ENCODE measurements at places on chromosomes 12 and 14.

- no peak for DNase-seq
These were observed 5.3 kb upstream of the PSMD9 start for GRCh38 chr12:121883315-121883660.

DNA sequence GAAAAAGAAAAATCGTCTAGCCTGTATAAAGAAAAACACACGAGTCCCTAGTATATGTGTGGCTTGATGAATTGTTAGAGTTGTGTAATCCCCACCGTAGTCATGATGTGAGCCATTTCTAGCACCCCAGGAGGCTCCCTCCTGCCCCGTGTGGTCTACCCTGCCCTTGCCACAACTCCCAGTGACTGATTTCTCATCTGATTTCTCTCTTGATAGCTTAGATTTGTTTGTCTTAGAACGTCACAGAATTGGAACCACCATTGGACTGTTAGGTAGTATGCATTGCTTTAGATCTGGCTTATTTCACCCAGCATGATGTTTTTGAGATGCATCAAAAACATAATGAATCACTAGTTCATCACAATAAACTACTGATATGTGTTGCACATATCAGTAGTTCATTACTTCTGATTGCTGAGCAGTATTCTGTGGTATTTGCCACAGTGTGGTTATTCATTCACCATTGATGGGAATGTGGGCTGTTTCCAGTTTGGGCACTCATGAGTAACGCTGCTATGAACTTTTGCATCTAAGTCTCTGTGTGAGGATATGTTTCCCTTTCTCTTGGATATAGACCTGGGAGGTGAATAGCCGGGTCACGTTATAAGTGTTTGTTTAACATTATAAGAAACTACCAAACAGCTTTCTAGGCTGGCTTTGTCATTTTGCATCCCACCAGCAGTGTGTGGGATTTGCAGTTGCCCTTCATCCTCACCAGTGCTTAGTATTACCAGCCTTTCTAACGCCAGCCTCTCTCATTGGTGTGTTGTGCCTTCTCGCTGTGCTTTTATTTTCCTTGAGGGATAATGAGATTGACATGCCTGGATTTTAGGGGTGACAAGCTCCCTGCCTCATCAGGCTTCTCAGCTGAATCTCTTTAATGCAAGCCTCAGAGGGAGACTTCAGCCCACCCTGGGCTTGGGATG, 31.9 kb upstream of the NCOR2 start:
- DNase-seq, result peak; percentile 58

DNA sequence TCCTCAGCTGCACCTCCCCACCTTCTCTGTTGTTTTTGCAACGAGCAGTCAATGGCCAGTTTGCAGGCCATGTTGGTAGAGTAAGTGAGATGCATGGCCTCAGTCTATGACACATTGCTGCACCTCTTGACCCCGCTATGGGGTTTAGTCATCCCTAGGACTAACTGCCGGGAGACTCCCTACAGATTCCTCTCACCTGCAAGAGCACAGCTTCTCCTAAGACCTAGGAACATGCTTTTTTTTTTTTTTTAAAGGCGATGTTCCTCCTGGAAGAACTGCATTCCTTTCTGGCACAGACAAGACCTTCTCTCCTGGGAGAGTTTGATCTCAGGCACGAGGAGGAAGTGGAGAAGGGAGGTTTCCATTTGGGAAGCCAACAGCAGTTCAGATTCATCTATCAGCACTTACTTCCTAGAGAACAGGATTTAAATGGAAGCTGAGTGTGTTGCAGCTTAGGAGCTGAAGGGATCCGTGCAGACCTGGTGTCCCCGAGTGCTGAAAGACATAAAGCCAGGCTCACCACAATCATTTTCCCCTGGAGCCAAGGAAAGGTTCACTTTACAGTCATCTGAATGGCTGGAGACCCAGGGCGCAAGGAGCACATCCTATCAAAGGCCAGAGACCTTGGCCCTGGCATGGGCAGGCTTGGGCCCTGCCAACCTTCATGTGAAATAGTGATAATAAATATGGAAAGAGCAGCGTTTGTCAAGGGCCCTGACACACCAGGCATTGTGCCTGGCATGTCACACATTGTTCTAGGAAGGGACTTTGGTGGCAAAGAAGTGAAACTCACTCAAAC, 104.1 kb downstream of the LGMN start:
- DNase-seq, result no peak

GRCh38 chr14:104913435-104913834, 11.2 kb upstream of the PLD4 start:
- no peak for DNase-seq

- no peak for DNase-seq
These were observed 17.9 kb downstream of the PACS2 start for GRCh38 chr14:105332350-105332874.

- DNase-seq, result no peak
These were observed 249.1 kb upstream of the FAR2 start for GRCh38 chr12:28899951-28900350.

DNA sequence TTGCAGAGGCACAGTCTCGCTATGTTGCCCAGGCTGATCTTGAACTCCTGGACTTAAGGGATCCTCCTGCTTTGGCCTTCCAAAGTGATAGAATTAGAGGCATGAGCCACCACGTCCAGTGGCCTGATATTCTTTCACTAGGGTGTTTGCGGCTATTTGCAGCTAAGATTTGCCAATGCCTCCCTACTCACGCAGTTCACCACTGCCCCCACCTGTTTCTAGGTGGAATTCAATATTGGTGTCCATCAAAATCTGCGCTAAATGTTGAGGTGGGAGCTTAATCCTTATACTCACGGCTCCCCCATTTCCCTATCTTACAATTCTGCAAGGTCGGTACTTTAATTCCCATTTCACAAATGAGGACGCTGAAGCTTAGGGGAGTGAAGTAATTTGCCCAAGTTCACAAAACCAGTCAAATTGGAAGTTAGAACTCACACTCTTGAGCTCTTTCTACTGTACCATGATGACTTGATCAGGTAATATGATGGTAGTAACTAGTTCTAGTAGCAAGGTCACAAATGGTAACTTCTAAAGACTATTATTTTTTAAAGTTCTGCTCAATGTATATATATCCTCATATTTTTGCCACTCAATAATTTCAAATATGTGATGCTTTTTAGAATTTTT, 22.1 kb upstream of the LRRC9 start:
- DNase-seq, result peak; percentile 68

DNA sequence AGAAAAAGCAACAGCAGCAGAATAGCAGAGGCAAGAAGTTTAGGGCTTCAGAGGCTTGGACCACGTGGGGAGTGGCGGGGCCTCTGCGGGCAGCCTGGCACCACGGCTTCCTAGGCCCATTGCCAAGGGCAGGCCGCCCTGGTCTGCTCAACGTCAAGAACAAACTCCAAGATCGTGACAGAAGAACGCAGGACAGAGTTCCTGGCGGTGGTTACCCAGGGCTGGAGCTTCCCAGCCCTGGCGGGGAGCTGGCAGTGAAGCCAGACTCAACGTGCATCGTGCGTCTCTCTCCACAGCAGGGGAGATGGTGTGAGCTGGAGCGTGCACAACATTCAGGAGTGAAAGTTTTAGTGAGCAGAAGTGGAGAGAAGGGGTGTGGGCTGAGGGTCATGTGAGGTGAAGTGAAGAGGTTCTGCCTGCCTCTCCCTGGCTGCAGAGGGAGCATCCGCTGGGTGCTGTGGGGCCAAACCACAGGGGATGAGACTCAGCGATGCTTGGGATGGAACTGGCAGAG, 13.9 kb upstream of the CACNA2D4 start:
- DNase-seq, result no peak

GRCh38 chr14:59249029-59249428, 60.6 kb downstream of the DAAM1 start:
- no peak for DNase-seq
